CD14-positive monocyte (primary cell): ENCODE measurements at places on chromosomes 6 and 20.

DNA sequence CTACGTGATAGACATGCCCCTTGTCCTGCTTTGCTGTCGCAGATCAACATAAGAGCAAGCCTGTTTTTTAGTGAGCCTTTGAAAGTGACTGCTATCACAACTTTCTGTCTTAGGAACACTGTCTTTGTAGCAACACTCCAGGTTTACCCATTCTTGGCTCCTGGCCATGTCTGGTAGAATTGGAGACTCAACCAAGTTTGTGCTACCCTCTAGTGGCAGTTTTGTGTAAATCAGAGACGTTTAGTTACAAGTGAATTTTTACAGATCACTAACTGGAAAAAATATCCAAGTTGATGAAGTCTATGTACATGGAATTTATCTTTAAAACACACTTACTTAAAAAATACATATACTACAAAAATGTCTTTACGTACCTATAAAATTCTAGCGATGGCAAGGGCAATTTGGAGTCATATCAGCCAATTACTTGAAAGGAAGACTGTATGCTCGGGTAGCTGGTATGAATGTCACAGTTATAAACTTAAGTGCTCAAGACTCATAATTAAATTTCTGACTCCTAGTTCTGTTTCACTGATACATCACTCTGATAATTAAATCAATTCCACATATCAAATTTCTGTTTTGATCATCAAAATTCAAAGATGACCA lies 101.4 kb downstream of the ADGB start:
- peak; percentile 71 for DNase-seq

DNA sequence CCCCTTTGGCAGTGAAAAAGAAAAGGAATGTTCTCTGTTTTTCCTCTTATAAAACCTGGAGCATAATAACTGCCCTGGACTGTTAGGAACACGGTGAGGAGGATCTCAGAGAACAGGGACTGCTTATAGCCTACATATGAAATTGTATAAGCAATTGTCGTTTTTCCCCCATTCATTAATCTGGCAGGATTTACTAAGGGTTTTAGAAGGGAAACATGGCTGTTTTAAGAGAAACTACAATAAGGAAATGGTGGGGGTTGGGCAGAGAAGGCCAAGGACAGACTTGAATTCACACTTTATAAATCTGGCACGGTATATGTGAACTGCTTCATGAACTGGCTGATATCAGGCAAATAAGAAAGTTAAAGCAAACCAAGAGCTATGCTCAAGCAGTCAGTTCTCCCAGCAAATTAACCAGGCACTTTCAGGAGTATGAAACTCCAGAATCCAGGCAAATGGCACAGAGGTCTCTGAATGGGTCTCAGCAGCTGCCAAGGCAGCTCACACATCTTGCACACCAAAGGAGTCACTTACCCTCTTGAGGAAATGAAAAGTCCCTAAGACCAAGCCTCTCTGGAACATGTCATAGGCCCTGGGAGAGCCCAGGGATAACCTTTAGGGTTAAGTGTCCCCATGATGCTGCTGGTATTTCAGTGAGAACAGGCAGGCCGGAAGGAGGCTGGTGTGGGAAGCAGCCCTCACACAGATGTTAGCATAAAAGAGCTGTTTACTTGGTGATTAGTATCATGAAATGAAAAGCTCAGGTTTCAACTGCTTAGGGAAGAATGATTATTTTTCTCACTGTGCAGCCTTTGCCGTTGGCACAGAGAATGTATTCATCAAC lies 260.5 kb upstream of the MARCKS start:
- DNase-seq = no peak

DNA sequence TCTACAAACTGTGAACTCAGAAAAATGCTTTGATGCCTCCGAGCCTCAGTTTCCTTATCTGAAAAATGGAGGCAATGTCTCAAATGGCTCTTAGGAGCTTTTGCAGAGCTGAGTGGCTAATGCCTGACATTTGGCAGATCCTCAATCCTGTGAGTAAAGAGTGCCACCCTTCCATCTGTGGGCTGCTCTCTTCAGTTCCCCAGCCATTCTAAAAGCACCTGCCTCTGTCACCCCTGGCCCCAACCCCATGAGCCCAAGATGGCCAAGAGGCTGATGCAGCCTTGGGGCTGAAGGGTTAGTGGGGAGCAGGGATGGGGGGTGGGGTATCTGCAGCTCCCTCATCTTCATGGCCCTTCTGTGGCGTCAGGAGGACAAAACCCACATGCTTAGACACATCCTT lies 14.5 kb upstream of the GUCA1A start:
- no peak for DNase-seq

DNA sequence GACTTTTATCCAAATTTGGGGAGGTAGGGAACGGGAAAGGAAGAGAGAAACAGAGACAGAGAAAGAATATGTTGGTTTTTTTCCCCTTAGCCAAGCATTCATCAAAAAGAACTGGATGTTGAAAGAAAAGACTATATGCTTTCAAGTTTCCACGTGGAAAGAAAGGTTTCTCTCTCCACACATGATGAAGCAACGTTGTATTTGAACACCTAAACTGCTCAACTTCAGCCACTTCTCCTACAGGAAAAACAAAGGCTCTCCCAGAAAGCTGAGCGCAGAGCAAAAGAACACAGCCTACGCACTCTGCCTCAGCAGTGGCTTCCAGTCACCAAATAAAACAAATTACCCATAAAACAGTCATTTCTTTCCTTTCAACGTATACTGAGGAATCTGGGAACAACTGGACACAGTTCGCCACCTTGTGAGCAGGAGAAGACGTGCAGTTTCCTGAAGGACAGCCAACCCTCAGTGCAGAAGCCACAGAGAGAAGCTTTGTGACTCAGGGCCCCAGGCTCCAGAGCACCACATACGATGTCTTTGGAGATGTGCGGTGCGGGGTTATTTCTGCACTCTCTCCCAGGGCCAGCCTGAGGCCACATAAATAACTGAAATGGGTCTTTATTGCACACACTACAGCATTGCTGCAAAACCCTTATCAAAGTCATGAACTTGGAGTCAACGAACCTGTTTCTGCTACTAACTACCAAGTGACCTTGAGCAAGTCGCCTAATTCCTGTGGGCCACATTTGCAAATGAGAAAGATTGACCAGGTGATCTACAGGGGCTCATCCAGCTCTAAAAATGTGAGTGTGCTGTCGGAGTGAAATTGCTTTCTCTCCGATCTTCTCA lies 10.1 kb downstream of the IL17F start:
- no peak for DNase-seq

GRCh38 chr20:5643936-5644335 lies 106.3 kb upstream of the SHLD1 start:
- no peak for DNase-seq

DNA sequence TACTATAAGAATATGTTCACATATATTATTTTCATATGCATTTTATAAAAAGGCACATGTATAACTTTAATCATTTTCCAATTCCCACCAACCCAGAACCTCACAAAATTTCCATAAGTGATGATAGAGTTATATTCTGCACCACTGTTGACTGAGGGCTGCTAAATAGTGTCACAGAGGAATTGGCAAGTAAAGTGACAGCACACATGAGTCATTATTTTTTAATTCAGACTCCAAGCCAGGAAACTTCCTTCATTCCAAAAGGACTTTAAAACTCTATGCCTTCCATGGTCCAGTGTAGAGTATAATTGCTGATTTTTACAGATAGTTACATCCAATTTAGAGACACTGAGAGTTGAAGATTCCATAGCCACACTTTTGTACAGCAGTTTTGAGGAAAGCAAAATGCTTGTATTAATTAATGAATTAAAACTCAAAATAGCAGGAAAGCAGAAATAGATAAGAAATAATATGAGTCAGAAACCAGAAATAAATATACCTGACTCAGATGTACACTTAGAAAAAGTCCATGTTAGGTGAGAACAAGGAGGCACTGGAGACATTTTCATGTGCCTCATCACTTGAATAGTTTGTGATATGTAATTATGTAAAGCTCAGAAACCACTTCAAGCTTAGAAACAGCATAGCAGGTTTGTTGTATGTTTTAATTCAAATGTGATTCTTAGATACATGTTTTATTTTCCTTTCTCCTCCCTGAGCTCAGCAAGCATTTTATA lies 425.2 kb upstream of the OPRM1 start:
- no peak for DNase-seq

- DNase-seq = no peak
These were observed 7.6 kb downstream of the ENPP4 start for GRCh38 chr6:46137387-46137786.

GRCh38 chr6:3610206-3610605 lies 141.3 kb downstream of the PXDC1 start:
- DNase-seq = no peak

- DNase-seq = no peak
These were observed 59.7 kb upstream of the SMIM29 start for GRCh38 chr6:34308483-34308882.
